NCI-H187 treated with DMSO at 0.1 percent for 48 hours (cell line): ENCODE measurements at places on chromosomes 2 and 18.

GRCh38 chr18:76428396-76429261 lies 66.4 kb downstream of the ZNF516 start:
- no peak for DNase-seq

DNA sequence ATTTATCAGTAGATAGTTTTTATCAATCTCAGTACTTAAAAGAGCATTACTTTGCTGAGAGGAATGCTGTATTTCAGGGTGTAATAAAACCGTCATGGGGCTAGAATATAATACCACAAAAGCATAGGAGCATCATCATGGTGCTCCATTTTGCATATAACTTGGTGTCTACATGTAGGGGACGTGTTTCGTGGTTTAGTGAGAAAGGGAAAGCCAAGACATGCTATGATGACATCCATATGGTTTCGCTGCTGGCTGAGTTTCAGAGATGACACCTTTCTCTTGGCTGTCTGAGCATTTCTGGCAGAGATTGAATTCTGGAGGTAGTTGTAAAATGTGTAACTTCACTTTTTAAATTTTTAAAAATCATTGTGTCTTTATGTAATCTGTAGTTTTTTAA lies 32.4 kb downstream of the WDR43 start:
- no peak for DNase-seq

GRCh38 chr2:68834737-68835376 lies 36.3 kb downstream of the BMP10 start:
- no peak for DNase-seq

DNA sequence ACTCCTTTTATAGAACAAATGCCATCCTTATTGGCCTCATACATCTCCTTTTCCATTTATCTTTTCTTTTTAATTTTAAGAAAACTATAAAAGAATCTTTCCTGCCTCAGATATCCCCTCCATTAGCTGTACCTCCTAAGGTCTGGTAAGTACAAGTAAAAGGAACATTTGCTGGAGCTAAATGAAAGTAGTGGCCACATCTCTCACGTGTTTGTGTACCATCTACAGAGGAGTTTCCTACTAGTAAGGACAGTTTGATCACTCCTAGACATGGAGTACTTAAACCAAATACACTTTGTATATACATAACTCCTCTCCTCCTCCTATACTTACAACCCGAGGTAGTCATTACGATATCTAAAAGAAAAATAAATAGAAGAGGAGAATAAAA lies 504.8 kb downstream of the LRRTM4 start:
- no peak for DNase-seq

DNA sequence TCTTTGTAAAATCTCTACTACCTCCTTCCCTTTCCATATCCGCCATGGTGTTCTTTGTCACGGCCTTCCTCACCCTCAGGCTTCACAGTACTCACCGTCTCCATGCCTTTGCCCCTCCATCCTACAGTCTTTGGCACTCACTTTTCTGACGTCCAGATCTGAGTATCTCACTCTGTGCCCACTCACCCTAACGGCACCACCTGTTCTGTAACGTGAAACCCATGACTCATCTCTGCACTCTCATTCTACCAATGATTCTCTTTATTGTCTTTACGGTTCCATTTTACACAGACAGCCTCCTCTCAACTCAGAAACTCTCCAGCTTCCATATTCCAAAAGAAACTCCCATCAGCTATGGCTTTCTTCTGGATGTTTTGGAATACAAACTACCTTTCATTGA lies 56.7 kb downstream of the NETO1 start:
- no peak for DNase-seq

DNA sequence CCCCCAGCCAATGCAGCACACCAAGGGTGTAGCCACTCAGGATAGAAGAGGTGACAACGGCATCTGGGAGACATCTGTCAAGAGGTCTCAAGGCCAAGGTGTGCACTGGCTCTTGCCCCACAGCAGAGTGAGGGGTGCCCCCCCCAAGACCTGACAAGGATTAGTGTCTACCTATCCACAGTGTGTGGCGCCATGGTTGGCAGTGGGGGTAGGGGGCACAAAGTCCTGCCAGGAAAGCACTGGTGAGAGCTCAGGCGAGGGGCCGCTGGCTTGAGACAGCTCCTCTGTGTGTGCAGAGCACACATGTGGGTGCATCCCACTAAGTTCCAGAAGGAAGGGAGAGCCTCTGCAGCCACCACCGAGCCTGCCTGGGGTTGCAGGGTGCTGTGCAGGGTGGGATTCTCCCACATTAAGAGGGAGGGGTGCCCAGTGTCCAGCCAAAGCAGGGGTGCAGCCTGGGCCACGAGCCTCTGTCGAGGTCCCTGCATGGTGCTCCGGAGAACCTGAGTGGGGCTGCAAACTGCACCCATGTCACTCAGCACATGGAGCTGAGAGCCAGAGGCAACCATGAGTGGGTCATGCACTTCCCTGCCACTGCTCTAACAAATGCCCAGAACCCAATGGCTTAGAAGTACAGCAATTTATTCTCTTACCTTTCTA lies 311.2 kb upstream of the HDAC4 start:
- DNase-seq = no peak

GRCh38 chr2:174324530-174324929 lies 10.2 kb upstream of the SP9 start:
- no peak for DNase-seq

GRCh38 chr2:102637358-102637757 lies 18.0 kb downstream of the SLC9A2 start:
- DNase-seq = no peak

DNA sequence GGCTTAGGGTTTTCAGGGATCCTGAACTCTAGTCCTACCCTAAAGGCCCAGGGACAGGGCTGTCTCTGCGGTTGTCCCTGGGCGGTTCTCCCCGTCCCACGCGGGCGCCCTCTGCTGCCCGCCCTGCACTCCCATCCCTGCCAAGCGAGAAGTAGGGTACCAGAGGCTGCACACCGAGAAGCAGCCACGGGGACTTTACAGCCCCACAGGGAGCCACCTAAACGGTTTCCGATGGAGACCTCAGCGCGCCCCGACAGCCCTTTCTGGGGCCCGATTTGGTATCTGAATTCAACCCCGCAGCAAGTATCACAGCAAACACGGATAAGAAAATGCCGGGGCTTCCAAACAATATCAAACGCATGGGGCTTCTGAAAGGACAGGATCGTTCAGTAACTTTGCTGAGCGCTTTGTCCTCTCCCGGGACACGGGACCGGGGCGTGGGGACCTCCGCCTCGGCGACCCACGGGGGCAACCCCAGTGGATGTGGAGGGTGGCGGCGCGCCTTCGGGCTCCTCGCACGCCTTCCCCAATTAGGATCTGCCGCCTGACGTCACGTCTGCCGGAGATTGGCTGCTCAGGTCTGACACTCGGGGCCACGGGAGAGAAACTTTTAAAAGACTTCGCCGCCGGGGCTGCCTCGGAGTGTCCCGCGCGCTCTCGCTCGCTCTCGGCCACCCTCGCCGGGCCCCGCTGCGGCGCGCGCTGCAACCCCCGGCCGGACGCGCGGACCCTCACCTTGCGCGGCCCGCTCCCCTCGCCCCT lies at the start of gene LTBP1:
LTBP1 (plus strand) TSS at position 640 of the 762 bp plus-strand sequence. CDS start 372 bp downstream, outside the sequence.
- DNase-seq = no peak
